Right renal cortex interstitium (tissue), 3 donors: ENCODE measurements at places on chromosomes 7 and 10.

DNA sequence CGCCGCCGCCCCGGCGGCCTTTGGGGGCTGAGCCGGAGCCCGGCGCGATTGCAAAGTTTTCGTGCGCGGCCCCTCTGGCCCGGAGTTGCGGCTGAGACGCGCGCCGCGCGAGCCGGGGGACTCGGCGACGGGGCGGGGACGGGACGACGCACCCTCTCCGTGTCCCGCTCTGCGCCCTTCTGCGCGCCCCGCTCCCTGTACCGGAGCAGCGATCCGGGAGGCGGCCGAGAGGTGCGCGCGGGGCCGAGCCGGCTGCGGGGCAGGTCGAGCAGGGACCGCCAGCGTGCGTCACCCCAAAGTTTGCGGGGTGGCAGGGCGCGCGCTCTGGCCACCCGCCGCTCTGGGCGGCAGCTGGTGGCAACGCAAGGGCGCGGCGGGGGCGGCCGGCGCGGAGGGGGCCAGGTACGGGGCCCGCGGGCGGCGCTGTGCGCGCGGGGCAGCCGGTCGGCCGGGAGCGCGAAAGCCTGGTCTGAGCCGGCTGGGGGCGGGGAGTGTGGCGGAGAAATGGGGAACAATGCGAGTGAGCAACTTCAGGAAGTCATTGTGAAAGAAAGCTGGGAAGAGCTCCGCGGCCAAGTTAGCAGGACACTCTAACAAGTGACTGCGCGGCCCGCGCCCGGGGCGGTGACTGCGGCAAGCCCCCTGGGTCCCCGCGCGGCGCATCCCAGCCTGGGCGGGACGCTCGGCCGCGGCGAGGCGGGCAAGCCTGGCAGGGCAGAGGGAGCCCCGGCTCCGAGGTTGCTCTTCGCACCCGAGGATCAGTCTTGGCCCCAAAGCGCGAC, at the start of gene IKZF1:
Gene IKZF1, plus strand, starts transcription at position 588 of the 782 bp plus-strand sequence. CDS start 14,346 bp downstream, outside the sequence.
- DNase-seq, result no peak

GRCh38 chr7:37971491-37971890, 51.1 kb downstream of the EPDR1 start:
- no peak for DNase-seq

GRCh38 chr10:122550983-122551382, 9.6 kb upstream of the DMBT1 start:
- DNase-seq, result no peak

DNA sequence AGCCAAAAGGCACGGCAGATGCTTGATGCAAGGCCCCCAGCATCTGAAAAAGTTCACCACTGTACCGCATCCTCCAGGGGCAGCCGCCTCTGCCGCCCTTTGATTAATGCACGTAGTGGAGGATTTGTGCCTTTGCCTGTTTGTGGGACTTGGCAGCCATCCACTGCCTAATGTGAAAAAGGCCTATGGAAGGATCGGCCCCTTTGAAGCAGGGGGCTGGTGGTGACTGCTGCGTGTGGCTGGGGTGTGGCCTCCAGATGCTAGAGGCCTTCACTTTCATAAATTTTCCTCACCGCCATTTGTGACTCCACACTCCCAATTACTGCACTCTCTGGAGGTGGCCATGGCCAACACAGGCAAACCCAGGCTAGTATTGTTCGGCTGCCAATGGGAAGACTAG, 226.0 kb downstream of the BMPER start:
- no peak for DNase-seq

DNA sequence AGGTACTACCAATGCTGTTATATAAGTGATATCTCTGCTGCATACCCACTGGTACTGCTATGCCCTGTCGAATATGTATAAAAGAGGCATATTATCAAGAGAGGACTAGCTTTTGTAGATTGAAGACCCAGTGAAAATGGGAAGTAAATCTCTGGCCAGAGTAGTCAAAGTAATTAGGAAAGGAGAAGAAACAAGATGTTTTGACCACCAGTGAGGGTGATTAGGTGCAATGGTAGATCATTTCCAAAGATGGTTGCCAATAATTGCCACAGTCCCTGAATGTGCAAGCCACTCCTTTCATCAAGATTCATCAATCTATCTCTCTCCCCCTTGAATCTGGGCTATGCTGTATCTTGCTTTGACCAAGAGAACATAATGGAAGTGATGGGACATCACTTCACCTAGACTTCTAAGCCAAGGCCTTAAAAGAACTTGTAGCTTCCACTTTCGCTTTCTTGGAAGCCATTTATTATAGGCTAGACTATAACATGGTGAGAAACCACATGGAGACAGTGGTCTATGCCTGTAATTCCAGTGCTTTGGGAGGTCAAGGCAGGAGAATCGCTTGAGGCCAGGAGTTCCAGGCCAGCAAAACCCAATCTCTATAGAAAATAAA, 52.6 kb upstream of the ST8SIA6 start:
- DNase-seq, result no peak

DNA sequence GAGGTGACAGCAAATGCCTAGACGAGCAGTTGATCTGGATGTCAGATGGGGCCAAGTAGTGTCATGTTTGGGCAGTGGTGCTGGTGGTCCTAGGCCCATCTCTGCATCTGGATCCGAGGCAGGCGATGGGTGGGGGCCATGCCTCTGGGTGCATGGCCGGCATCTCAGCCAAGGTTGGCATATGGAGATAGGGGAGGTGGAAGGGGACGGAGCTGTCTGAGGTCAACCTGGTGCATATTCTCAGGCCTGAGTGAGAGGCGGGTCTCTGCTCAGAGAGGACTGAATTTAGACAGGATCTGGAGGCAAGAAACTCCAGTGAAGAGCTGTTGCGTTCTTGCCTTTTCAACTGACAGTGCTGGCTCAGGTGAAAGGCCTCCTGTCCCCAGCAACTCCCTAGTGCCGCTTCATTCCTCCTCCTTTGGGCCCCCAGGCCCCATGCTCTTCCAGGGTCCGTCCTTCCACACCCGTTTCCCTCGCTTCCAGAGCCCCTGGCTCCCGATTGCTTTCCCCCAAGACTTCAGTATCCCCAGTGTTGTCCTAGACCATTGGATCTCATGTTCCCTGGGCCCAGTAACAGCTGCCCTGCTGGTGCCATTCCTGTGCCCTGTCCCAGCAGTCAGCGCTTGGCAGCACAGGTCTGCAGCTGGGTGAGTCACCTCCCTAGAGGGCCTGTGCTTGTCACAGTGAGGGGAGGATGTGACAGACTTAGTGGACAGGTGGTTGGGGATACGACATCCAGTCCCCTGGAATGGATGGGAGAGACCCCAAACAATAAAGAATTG, 32.6 kb downstream of the GBX1 start:
- DNase-seq, result no peak

DNA sequence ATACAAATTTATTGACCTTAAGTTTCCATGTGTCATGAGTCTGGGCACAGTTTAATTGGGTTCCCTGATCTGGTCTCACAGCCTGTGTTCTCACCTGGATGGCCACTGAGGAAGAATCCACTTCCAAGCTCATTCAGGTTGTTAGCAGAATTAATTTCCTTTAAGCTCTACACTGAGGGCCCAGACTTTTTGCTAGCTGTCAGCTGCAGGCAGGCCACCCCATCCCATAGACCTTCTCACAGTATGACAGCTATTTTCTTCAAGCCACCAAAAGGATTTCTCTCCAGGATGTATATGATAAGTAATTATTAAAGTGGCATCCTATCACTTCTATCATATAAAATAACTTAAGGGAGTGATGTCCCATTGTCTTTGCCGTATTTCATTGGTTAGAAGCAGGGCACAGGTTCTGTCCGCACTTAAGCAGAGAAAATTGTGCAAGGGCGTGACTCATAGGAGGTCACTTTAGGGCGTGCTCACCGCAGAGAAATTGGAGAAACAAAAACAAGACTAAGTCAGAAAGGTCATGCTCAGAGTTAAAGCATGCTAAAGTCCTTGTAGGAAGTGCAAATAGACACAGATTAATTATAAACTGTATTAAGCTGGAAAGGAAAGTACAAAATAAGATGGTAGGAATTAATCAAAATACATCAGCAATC, 109.9 kb downstream of the AHR start:
- DNase-seq, result no peak

DNA sequence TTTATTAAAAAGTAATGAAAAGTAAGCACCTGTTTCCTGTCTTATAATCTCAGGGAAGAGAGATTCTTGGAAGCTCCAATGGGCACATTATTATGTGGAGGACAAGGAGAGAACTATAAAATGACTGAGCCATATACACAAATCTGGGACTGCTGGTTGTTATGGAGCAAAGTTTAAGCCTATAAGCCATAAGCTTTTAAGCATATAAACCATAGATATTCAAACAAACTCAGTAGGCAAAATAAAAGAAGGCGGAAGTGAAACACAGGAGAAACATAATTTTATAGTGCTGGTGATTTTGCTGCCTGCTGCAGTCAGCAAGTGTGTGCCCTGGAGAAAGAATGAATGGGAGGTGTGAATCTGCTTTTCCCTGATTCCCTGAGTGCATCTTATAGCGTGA, 274.4 kb downstream of the KIF20B start:
- no peak for DNase-seq

- no peak for DNase-seq
Measured at GRCh38 chr10:21760332-21760731, 226.3 kb downstream of the MLLT10 start.

DNA sequence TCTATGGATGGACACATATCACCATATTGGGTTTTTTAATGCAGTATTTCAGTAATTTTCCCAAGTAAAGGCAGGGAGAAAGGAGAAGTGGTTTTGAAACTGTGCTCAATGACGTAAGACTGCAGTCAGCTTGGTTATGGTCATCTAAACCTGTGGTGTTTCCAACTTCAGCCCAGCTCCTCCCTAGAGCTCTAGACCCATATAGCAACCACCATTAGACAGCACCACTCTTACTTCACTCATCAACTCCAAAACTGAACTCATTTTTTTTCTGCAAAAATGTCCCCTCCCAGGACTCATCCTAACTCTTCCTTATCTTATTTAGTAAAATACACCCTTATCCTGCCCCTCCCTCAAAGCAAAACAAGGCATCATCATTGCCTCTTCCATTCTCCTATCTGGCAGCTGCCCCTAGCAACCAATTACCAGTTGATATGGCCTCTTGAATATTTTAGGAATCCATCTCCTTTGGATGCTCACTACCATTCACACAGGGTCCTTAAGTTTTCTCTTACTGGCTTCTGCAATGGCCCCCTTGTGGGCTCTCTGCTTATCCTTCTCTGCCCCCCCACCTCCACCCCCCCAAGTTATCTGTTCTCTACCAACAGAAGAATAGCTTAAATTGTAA, 1.5 kb upstream of the RALA start:
- no peak for DNase-seq

- DNase-seq, result no peak
Measured at GRCh38 chr7:80151274-80151665, 16.6 kb downstream of the GNAI1 start.

DNA sequence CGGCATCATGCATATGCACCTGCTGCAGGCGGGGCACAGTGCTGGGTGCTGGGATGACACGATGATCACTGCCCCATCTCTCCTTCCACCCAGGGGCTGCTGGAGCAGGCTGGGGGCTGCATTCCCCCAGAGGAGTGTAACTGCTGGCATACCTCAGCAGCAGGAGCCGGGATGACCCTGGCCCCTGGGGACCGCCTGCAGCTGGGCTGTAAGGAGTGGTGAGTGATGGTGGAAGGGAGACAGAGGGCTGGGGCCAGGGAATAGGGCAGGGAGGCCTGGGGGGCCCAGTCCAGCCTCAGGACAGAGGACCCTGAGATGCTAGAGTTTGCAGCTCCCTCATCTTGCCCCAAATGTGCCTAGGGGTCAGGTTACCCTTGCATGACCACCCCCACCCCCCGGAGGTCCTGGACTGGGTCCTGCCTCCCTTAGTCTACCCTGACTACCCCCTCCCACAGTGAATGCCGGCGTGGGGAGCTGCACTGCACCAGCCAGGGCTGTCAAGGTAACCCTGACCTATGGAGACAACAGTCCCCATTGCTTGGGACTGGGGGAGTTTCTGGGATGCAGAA, 14.5 kb upstream of the ZNF862 start:
- DNase-seq, result no peak

GRCh38 chr7:74483402-74484336, 30.0 kb downstream of the GTF2IRD1 start:
- DNase-seq, result no peak

DNA sequence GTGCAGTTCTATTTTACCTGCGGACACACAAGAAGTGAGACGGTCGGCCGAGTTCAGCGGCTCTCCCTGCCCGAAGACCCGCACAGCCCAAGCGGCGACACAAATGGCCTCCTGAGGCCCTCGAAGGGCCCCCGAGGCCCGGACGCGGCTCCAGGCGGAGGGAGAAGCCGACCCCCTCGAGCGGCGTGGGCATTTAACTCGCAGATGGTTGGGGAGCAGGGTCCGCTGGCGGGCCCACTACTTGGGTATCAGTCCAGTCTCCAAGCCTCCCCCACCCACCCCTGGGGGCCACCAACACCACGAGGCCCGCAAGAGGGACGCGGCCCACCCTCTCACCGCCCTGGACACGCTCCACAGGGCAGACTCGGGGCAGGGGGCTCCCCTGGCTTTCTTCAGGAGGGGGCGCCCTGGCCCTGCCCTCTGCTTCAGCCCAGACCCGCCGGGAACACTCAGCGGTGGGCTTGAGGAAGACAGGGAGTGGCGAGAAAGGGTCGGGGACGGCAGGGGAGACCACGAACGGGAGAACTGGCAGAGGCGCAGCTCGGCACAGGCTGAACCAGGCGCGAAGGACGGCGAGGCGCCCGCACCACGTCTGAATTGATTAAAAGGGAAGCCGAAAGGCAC, 1.7 kb downstream of the IGF2BP3 start:
- DNase-seq, result no peak
